Left renal cortex interstitium (tissue), 4 donors: ENCODE measurements at places on chromosomes 3 and 15. TPM values are rescaled to one million over a fixed set of nuclear protein-coding genes. Genes with fewer than 3 reads are reported as not detected.

The GASK1A gene
- 4.6 TPM for polyA plus RNA-seq

The SAMD7 gene
- not detected for polyA plus RNA-seq

The ARPP21 gene
- polyA plus RNA-seq, result 0.99 TPM

The CADPS gene
- polyA plus RNA-seq, result 1.2 TPM

The SIDT1 gene
- polyA plus RNA-seq, result 2.4 TPM

The ZKSCAN7 gene
- polyA plus RNA-seq, result 13.7 TPM

The FBXW12 gene
- 0.99 TPM for polyA plus RNA-seq

The CD86 gene
- 1.9 TPM for polyA plus RNA-seq

The TNFAIP8L3 gene
- 1.5 TPM for polyA plus RNA-seq

The LRRC49 gene
- 18.4 TPM for polyA plus RNA-seq

The KLHL6 gene
- 0.94 TPM for polyA plus RNA-seq

The GRAMD2A gene
- 15.3 TPM for polyA plus RNA-seq

The SLC38A3 gene
- polyA plus RNA-seq, result 7.5 TPM

The UROC1 gene
- polyA plus RNA-seq, result 0.13 TPM

The MAGEF1 gene
- 91.5 TPM for polyA plus RNA-seq

The CACNA2D2 gene
- polyA plus RNA-seq, result 16.8 TPM

The FAM227B gene
- 20.6 TPM for polyA plus RNA-seq

The GOLGA8J gene
- 0.72 TPM for polyA plus RNA-seq

The GCNT3 gene
- polyA plus RNA-seq, result 0.68 TPM

The AHSG gene
- 90.9 TPM for polyA plus RNA-seq

The FETUB gene
- not detected for polyA plus RNA-seq

The GABRB3 gene
- polyA plus RNA-seq, result 6.5 TPM

The LNP1 gene
- 8.4 TPM for polyA plus RNA-seq

The DCBLD2 gene
- polyA plus RNA-seq, result 62.7 TPM

The REC114 gene
- polyA plus RNA-seq, result not detected

The LYZL4 gene
- polyA plus RNA-seq, result not detected

The TMEM43 gene
- 54.7 TPM for polyA plus RNA-seq

The KY gene
- 1.6 TPM for polyA plus RNA-seq

The TRIM69 gene
- polyA plus RNA-seq, result 24.6 TPM

The GOLGA8K gene
- polyA plus RNA-seq, result 3.0 TPM

The ZNF860 gene
- 2.7 TPM for polyA plus RNA-seq

The SEMA3F gene
- 82.6 TPM for polyA plus RNA-seq

The TLR9 gene
- polyA plus RNA-seq, result 0.17 TPM

The TTLL13 gene
- 0.18 TPM for polyA plus RNA-seq

The GNB4 gene
- 28.5 TPM for polyA plus RNA-seq

The C15orf62 gene
- polyA plus RNA-seq, result 2.0 TPM

The LAMB2 gene
- polyA plus RNA-seq, result 369 TPM

The SEMA6D gene
- 31.5 TPM for polyA plus RNA-seq

The AGBL1 gene
- polyA plus RNA-seq, result 0.08 TPM

The SLC27A2 gene
- 66.1 TPM for polyA plus RNA-seq
